ENCODE measurements at places on chromosomes 2 and 18.

GRCh38 chr18:34977838-34978532 lies 63.2 kb upstream of the MAPRE2 start:
- DNase-seq: peak; percentile 39

DNA sequence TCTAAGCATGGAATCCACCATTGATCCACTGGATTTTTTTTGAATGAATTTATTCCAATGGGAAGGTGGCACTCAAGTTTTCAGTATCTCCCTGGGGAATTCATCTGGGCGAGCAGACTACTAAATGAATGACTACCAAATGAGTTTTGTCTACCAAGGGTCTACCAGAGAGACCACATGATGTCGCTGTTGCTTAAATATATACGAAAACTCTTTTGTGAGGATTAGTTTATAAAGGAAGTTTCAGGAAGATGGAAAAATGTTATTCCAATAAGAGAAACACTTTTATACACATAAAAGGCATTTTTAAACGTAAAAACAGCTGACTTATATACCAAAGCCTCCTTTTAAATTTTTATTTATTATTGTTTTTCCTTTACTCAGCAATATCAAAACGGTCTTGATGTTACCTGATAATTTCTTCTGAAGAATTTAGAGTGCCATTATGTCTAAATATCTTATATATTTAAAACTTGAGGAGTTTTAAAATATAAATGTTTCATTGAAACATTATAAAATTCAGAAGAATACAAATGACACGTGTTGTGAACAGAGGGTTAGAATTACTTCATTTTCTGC lies 139.7 kb downstream of the HRH4 start:
- DNase-seq: peak; percentile 81

DNA sequence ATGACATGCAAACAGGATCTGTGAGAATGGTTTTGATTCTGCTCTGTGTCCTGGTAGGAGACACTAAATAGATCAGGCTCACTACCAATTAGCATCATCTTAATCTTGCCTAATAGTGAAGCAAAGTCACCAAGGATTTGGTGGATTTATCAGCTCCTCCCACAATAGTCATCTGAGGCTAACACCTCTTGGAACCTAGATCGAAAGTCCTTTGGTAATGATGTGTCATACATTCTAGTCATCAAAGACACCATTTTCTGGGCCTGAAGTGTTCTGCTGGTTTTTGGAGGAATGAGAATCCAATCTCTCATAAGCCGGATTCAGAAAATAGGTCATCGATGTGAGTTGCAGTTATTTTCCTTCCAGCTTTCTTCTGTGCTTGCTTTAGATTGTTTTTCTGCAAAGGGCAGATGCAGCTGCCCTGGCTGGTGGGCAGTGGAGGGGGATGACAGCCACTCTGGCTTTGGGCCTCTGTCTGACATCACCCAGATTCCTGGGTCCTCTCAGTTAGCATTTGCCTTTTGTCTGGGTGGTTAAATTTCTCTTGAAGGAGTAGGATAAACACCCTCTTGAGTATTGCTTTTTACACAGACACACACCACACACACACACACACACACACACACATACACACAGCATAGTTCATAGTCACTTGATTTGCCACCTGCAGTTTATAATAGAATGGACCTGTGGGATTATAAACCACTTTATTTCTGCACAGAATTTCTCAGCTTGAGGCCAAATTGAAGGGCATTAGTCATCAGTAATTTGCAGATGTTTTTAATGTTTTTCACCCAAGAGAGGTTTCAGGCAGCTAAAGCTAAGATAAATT lies at the start of gene MYO3B:
Gene MYO3B (plus strand): TSS at position 198 of the 832 bp plus-strand sequence. CDS start 141 bp downstream, at position 339.
- peak; percentile 81 for DNase-seq

DNA sequence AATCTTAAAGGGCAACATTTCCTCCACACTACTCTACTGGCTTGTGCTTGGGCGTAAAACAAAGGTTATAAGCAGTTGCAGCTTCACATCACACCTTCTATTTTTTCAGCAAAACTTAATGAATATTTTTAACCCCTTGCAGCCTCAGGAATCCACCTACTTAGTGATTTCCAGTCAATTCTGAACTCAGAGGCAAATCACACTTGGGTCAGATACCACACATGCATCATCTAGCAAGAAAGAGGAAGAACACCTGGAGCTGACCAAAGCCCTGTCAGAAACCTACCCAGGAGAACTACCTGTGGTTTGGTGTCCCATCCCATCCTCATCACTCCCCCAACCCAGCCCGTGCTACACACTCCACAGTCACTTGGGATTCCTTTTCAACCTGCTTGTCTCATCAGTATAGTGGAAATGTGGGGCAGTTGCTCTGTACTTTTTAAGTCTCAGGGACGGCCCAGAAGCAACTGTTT lies 25.5 kb downstream of the PIAS2 start:
- DNase-seq: no peak

DNA sequence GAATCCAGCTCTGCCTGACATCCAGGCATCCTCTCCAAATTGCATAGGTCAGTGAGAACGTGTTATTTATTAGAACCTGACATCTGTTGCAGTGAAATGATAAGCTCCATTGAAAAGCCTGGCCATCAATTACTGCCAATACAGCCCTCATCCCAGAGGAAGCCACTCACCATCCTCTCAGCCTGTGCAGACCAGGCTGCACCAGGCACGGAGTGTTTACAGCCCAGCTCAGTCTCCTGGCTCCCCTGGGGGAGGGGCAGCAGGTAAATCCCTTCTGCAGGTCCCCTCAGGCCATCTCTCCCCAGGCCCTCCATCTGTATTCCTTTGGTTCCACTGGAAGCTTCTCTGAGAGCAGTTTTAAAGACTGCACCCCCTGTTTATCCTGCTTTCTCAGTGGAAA lies 82.6 kb upstream of the FOSL2 start:
- DNase-seq: no peak

DNA sequence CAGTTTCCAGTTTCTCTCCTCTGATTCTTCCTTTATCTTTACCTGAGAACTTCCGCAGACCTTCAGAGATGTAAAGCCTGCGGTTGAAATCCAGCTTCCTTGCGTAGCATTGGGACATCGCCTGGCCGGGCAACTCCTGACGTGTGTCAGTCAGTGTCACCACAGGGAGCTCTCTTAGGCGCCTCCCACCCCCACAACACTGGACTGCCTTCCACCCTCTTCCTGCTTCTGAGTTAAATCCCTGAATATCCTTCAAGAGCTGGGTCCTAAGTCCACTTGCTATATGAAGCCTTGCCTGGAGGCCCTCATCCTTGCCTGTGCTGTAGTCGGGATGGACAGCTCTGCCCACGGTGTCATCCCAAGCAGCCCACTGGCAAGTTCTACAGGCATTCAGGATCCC lies 179.4 kb downstream of the SEPTIN10 start:
- DNase-seq: no peak

DNA sequence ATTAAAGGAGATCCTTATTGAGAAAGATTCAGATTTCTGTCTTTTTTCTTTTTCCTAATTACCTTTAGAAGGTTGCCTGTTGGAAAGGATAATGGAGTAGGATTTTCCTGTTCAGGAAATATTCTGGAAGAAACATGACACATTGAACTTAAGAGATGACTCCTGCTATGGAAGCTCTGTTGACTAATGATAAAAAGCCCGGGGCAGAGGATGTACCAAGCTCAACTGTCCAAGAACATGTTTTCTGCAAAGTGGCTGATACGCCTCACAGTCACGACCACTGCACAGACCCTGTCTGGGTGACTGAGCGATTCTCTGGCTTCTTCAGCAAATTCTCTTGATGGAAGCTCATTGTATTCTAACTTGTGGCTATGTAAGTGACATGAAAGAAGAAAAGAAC lies 86.2 kb upstream of the THOC1 start:
- DNase-seq: peak; percentile 61

DNA sequence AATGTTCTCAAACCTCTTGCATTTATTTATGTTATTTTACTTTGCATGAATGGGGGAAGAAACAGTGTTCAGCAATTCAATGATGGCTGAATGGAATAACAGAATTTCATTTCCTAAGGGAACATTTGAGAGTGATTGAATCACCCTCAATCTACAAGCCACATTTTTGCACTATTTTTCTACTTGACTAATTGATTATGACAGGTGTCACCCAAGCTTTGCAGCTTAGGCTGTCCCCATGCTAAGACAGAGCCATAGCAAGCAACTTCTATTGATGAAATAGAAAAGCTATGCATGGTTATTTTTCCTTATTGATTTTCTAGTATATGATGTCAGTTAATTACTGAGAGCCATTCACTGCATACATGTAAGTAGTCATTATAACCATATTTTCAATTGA lies 795.7 kb downstream of the DCC start:
- DNase-seq: no peak

GRCh38 chr2:150012986-150013385 lies 425.4 kb upstream of the MMADHC start:
- no peak for DNase-seq

- DNase-seq: no peak
Observed at GRCh38 chr2:41955316-41956043, 92.3 kb upstream of the PKDCC start.

GRCh38 chr18:35172009-35172408 lies 68.8 kb upstream of the ZNF397 start:
- no peak for DNase-seq

DNA sequence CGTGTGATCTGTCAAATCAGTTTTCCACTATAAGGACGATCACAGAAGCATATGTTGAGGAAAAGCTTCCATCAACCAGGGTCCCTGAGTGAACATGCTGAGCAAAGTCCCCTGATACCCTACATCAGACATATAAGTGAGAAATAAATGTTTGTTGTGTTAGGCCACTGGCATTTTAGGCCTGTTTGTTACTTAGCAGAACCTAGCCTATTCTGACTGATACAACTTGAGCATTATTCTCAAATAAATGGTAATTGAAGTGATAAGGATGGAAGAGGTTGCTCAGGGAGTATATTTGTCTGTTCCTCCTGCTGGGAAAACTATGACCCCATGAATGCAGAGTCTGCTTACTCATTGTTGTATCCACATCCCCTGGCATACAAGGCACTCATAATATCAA lies 106.4 kb downstream of the LOXHD1 start:
- no peak for DNase-seq

GRCh38 chr2:11649093-11649492 lies 20.9 kb downstream of the NTSR2 start:
- no peak for DNase-seq

GRCh38 chr2:37387148-37387835 lies 42.9 kb downstream of the QPCT start:
- DNase-seq: peak; percentile 89
